Fibroblast of the aortic adventitia (primary cell): ENCODE measurements at places on chromosomes 12 and 14. TPM values are rescaled to one million over a fixed set of nuclear protein-coding genes. Genes with fewer than 3 reads are reported as not detected.
A peak's percentile ranks its signal among the peaks of the same experiment; 100 is the strongest.

- no peak for DNase-seq
These were observed 88.6 kb downstream of the DDHD1 start for GRCh38 chr14:53064475-53064874.

LALBA gene
- total RNA-seq = not detected in 2 replicates

DNA sequence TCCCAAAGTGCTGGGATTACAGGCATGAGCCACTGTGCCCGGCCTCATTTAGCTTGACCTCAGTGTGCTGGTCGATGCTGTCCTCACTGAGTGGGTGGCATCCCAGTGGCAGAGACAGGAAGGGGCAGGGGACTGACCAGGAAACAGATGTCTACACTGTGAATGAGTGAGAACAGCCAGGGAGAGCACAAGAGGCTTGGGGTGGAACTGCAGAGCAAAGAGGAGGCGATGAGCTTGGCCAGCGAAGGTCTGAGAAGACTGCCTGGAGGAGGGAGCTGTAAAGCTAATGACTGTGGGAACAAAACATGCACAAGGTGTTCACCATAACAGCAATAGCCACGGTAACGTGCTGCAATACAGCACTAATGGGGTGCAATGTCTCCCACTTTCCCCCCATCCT is 57.2 kb upstream of the BEGAIN start:
- DNase-seq = no peak

GRCh38 chr12:95118138-95118787 is 44.8 kb upstream of the NR2C1 start:
- DNase-seq = peak; percentile 93

VRTN gene
- total RNA-seq = not detected in 2 replicates

DNA sequence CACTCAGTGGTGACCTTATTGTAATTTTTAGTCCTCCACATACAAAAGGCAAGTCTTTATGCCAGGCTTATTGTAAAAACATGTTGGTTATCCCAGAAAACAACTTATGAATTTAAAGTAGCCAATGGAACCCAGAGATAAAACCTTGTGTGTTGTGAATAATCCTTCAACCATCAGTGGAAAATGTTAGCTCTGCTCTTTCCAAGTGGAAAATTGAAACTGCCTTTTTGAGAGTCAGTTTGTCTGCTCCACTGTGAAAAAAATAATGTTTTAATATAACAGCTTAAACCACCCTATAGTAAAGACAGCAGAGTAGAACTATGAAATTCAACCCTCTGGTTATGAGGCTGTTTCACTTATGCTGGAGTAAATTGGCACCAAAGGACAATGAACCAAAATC is 112.0 kb downstream of the TTLL5 start:
- DNase-seq = no peak

DNA sequence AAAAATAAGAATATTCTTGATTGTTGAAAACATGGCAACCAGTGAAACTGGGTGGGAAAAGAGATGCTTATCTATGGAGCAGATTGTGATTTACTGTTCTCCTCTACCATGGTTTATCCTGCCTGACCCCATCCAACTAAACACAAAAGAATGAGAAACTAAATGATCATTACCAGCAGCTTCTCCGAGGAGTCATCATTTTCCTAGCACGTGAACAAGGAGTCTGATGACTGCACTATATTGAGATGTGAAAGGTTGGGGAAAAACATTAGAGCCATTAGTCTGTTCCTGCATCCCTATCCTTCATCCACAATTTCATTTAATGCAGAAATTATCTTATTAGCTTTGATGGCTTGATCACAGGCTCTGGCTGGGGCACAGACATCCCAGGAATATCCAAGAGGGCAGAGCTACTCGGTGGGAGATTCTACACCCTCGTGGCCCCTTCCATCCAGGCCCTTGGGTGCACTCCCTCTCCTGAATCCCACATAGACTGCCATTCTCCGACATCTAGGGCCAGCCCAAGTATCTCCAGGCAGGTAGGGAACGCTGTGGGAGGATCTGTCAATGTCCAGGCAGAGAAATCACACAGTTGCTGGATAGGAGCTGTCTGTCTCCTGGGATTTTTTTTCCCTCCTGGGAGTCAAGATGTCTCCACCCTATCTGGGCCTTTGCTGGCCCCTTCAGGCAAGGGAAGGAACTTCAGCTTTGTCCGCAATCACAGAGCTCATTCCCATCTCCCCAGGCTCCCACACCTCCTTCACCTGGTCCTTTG is 43.3 kb upstream of the DHRS4 start:
- DNase-seq = peak; percentile 51

DNA sequence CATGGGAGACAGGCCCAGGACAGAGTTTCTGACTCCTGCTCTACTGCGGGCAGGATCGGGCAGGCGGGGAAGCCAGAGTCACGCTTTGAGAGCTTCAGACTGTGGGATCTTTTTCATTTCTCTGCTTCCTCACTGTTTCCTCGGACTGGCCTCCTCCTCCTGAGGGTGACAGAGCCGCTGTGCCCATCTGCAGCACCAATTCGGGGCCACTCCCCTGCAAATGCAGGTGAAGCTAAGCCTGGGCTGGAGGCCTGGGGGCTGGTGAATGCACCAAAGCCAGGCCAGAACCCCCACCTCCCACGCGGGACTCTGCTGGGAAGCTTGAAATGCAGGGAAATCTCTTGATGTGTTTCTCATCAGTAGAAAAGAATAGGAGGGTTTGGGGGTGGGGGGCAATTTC is 77.5 kb downstream of the FOXN3 start:
- no peak for DNase-seq

DNAJC22 gene
- 1.6 and 2.5 TPM in 2 replicates for total RNA-seq

SLC6A12 gene
- not detected in 2 replicates for total RNA-seq

ITPR2 gene
- total RNA-seq = 15.5 and 79.5 TPM in 2 replicates

DNA sequence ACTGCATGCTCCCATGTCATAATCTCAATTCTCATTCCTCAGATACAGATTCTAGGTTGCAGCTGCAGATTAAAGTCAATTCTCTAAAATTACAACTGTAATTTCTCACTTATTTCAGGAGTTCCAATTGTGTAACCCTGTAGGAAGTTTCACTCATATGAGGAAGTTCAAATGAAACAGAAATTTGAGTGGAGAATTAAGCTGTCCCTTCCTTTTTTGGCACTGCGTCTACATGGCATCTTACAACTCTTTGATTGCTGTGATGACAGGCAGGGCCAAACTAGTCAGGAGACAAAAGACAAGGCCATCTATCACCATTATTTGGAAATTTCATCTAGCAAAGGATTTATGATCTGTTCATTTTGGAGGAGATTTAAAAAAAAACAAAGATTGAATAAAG is 13.3 kb upstream of the GRIP1 start:
- no peak for DNase-seq

DNA sequence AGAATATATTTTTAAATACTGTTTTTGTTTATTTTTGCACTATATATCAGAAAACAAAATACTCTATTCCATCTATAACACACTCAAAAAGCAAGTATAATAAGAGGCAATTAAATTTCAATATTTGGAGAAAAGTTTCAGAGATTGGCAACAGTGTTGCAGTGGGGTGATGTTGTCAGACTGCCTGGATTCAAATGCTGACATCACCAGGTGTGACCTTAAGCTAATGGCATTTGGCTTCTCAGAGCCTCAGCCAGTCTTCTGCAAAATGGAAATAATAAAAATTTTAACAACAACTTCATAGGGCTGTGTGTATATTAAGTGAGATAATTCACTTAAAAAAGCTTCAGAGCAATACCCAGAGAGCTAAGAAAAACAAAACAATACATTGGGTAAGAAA is 74.7 kb downstream of the TMTC1 start:
- no peak for DNase-seq

GRCh38 chr12:88185988-88186387 is 43.9 kb downstream of the TMTC3 start:
- peak; percentile 33 for DNase-seq

SAMD15 gene
- 2.0 and 3.6 TPM in 2 replicates for total RNA-seq

DNA sequence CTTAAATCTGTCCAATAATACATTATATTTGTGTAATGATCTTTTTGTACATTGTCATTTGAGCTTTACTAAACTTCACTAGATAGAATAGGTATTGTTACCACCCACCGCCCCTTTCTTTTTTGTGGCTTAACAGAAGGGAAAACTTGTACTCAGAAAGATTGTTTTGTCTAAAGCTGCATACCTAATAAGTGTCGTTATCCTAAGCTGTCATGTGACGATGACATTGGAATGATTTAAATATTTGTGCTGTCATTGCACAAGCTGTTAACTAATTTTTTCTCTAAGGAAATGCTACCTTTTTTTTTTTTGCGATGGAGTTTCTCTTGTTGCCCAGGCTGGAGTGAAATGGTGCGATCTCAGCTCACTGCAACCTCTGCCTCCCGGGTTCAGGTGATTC is 3.6 kb downstream of the DIP2B start:
- DNase-seq = no peak

GLT8D2 gene
- total RNA-seq = 46.0 and 55.3 TPM in 2 replicates

DNA sequence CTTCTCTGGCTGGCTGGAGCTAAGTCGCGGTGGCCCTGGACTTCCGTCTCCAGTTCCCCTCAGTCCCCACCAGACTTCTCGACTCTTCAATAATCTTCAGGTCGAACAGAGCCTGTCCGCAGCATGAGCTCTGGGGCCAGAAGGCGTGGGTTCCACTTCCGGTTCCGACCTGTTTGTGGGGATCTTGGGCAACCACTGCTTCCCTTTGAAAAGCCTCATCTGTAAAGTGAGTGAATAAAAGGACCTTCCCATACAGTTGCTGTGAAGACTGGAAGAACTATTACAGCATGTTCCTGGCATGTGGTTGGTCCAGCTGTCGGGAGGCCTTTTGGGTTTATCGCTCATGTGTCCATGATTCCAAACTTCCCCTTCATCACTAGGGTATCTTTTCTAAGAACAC is 19.4 kb downstream of the ADGRD1 start:
- no peak for DNase-seq

DNA sequence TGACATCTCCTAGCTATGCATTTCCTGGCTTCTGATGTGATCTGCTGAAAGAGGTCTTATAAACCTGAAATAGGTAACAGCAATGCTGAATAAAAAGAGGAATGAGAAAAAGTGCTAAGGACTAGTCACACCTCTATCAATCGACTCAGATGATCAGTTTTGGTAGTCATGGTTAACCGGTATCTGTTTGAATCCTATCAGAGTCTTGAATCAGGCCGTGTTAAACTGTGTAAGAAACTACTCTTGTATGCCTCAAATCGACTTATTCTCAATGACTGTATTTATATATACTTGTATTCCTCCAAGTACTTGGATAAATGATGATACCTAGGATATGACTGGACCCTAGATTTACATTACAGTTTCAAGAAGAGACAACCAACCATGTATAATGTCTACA is 10.8 kb upstream of the ISM2 start:
- no peak for DNase-seq

DNA sequence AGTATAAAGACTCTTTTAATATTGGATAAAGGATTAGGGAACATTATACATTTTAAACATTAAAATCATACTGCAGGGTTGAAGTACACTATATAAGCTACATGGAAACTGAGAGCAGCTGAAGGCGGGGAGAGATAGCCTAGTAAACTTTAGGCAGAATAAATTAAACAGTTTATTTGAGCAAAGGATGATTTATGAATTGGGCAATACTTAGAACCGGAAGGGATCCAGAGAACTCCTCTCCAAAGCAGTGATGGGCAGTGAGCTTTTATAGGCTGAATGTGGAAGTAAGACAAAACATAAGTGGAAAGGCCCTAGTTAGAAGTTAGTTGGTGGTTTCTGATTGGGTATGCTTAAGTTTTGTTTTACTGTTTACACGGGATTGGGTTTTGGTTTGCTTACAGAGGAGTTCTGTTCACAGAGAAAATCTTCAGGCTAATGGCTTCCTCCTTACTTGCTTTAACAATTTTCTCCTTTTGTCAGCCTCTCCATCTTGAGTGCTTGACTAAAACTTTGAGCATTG is 18.9 kb downstream of the LEMD3 start:
- no peak for DNase-seq

FOXN3 gene
- total RNA-seq = 35.3 and 39.4 TPM in 2 replicates

GRCh38 chr12:83537428-83538053 is 850.8 kb downstream of the TMTC2 start:
- DNase-seq = no peak

GRCh38 chr12:28057856-28058615 is 85.5 kb upstream of the PTHLH start:
- peak; percentile 13 for DNase-seq

- DNase-seq = peak; percentile 66
These were observed 996 bp downstream of the SLC41A2 start for GRCh38 chr12:104956870-104957718.

- peak; percentile 66 for DNase-seq
These were observed 651 bp downstream of the TMEM117 start for GRCh38 chr12:43836475-43836989.

- DNase-seq = peak; percentile 92
These were observed at the start of gene NUDT4 for GRCh38 chr12:93377252-93378195. TSS of gene NUDT4 (plus strand) at chr12:93377925. CDS start at chr12:93378323, 398 bp downstream.

KCNJ8 gene
- 2.1 and 5.6 TPM in 2 replicates for total RNA-seq

SERPINA9 gene
- total RNA-seq = not detected in 2 replicates

DNA sequence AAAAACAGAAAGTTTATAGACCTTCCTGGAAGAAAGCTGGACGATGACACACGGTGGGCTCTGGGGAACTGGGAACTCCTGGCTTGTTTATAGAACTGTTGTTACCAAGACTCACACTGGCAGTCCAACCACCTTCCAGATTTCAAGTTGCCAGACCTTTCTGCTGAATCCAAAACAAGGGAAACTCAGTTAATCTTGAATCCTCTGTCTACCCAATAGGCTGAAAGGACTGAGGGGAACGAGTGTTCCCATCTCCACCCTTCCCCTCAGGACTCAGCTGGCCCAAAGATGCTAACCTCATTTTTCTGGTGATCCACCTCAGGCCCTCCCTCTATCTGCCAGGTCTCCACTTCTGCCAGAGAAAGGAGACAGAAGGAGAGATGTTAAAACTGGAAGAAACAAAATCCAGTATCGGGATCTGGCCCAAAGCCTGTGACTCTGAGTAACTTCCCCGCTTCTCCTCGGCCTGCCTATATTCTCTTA is 231.4 kb downstream of the ANO2 start:
- no peak for DNase-seq

DNA sequence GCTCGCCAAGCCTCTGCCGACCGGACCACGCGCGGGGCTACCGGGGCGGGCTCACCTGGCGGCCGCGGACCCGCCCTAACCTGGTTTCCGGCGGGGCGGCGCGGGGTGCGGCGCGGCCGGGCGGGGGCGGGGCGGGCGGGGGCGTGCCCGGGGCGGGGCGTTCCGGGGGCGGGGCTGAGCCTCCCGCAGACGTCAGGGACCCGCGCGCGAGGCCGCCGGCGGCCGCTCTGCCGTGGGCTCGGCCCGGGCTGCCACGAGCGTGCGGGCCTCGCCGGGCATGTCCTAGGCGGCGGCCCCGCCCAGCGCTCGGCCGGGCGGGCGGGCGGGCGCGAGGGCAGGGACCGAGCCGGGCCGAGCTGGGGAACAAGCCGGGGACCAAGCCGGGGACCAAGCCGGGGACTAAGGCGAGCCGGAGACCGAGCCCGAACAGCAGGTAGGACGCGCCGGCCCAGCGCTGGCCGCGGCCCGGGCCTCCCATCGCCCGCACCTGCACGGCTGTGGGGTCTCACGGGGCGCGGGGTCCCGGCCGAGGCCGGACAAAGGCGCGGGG is at the start of gene CEP170B:
Gene CEP170B (plus strand): TSS at position 188 of the 550 bp plus-strand sequence. CDS start 3,183 bp downstream, outside the sequence.
- no peak for DNase-seq

GRCh38 chr12:84113666-84114065 is 798.9 kb downstream of the SLC6A15 start:
- no peak for DNase-seq

GRCh38 chr12:129470196-129470595 is 433.6 kb downstream of the TMEM132D start:
- DNase-seq = no peak
